ENCODE measurements at places on chromosomes 1 and 21.

DNA sequence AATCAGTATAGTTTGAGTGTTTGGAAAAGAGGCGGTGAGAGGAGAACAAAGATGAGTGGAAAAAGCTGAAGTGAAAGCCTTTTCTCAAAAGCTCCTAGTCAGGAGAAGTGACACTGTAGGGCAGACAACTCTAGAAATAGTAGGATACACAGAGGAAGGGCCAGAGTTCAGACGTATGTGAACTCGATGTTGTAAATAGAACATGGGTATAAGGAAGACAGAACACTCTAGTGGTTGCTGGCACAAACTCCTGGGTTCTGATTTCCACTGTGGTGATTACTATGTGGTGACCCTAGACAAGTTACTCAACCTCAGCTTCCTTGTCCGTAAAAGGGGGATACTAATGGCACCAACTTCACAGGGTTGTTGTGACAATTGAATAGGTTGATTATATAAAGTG, 30.2 kb upstream of the MGST3 start:
- no peak for DNase-seq

- no peak for DNase-seq
Measured at GRCh38 chr1:25031601-25031965, 101.5 kb upstream of the RUNX3 start.

DNA sequence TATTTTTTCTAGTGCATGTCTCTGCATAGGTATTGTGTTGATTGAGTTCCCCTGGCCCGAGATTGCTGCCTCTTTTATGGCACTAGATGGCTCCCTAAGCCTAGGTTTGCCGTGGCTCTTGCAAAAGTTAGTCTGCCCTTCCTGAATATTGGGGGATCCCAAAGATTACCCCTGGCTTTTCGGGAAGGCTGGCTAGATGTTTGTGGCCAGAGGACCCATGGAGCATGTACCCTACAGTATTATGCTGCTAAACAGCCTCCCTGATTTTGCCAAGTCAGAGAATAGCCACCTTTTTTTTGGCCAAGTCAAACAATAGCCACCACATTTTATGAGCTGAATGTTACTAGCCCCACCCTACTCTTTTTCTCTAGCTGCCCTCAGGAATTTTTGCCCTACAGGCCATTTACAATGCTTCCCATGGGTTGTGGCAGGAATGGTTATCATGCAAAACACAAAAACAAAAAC, 343.2 kb downstream of the OLFM3 start:
- DNase-seq, result peak; percentile 58

DNA sequence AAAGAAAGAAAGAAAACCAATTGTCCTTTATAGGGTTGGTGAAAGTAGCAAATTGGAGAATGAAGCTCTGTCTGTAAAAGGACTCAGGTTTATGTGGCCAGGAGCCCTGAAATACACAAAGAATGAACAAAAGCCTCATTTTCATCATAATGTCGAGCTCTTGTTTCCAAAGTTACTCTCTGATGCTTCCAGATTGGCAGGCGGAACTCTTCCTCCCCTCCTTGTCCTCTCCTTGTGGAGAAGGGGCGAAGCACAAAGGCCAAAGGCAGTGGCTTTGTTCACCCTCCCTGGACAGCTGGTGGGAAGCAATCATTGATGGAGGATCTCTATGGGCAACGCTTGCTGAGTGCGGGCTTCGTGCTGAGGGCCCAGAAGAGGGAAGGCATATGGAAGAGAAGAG, 5.6 kb downstream of the CA6 start:
- DNase-seq, result no peak

- no peak for DNase-seq
Measured at GRCh38 chr1:201281573-201281972, 1.7 kb upstream of the PKP1 start.

DNA sequence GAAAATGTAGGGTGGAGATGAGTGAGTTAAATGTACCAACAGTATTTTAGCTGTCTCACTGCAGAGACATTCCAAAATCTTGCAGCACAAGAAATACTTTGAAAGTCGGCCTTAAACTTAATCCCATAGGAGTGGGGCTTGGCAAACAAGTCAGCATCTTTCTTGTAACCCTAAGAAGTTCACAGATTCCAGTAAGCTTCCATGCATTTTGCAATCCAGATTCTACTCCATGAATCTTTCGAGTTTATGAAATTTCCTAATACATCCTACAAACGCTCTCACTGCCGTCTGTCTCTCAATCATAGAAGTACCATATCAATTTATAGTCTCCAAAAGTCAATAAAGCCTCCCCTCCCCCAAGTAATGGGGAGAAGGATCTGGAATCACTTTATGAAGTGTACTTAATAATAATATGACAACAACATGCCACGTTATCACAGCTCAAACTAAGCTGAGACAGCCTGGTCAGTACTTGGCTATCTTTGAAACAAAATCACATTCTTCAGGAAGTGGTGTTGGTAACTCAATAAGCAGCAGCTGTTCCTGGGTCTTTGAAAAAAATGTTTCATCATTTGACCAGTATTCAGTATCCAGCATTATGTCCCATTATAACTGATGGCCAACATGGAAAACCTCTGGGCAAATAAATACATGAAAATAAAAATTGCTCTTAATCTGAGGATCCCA, 317.4 kb upstream of the RUNX1 start:
- DNase-seq, result no peak

DNA sequence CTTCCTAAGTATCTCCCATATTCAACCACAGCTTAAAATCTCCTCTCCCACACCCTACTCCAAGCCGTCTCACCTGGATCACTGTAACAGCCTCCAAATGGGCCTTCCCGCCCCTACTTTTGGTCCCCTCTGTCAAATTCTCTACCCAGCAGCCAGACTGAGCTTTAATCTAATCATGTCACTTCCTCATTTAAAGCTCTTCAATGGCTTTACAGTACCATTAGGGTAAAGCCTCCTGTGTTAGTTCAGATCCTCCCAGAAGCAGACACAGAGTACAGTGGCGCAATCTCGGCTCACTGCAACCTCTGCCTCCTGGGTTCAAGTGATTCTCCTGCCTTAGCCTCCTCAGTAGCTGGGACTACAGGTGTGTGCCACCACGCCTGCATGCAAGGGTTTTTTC, 46.8 kb upstream of the PSEN2 start:
- DNase-seq, result no peak

DNA sequence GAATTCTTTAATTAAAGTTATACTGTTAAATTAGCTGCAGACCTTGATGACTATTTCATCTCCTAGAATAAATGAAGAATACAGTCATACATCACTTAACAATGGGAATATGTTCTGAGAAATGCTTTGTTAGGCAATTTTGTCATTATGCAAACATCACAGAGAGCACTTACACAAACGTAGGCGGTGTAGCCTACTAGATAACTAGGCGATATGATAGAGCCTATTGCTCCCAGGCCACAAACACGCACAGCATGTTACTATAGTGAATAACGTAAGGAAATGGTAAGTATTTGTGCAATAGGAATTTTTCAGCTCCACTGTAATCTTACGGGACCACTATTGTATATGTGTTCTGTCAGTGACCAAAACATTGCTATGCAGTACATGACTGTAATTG, 37.6 kb upstream of the DESI2 start:
- no peak for DNase-seq

DNA sequence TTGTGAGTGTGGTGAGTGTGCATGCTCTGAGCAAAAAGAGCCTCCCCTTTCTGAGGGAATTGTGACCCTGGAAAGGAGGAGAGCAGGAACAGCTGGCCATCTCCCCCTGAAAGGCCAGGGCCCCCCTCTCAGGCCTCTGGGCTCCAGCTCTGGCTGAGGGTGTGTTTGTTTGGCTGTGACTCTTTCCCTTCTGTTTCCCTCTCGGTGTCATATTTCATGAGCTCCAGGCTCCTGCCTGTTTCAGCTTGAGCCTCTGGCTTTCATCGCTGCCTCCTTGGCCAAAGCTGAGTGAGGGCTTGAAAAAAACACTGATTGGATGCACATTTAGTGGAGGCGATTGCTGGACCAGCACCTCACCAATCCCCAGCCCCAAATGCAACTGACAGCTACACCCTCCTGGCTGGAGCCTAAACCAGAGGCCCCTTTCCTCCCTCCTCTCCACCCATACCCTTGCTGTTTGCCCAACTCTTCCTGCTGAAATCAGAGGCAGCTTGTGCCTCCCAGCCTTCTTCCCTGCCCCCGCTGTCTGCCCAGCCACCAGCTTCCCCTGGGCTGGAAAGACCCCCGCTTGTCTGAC, 64.1 kb downstream of the DDR2 start:
- DNase-seq, result peak; percentile 86

DNA sequence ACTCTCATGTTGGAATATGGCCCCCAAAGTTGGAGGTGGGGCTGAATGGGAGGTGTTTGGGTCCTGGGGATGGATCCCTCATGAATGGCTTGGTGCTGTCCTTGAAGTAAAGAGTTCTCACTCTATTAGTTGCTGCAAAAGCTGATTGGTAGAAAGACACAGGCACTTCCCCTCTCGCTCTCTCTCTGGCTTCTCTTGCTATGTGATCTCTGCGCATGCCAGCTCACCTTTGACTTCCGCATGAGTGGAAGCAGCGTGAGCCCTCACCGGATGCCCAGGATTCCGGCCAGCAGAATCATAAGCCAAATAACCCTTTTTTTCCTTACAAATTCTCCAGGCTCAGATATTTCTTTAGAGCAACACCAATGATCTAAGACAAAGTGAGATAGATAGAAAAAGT, 20.9 kb upstream of the CCSAP start:
- no peak for DNase-seq

GRCh38 chr1:205182930-205183329, 28.6 kb downstream of the DSTYK start:
- DNase-seq, result no peak

DNA sequence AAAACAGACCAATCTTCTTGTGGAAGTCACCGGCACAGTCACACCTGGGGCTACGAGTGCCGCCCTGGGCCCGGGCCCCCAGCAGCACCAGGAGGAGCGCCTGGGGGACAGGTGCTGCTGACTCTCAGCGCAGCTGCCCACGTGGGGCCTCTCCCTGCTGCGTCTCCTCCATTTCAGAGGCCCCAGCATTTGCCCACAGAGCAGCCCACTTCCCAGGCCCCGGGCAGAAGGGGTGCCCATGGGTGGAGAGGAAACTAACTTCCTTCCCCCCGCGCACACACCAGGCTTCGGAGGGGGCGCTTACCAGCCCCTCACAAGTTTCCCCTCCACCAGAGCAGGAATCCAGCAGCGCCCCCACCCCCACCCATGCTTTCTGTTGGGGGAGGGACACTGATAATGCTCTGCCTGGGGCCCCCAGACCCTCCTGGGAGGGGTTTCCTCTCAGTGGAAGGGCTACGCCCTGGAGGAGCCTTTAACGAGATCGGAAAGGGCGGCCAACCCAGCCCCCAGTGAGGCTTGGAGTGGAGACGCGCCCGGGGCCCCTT, 440 bp downstream of the TNFRSF25 start:
- DNase-seq, result no peak

DNA sequence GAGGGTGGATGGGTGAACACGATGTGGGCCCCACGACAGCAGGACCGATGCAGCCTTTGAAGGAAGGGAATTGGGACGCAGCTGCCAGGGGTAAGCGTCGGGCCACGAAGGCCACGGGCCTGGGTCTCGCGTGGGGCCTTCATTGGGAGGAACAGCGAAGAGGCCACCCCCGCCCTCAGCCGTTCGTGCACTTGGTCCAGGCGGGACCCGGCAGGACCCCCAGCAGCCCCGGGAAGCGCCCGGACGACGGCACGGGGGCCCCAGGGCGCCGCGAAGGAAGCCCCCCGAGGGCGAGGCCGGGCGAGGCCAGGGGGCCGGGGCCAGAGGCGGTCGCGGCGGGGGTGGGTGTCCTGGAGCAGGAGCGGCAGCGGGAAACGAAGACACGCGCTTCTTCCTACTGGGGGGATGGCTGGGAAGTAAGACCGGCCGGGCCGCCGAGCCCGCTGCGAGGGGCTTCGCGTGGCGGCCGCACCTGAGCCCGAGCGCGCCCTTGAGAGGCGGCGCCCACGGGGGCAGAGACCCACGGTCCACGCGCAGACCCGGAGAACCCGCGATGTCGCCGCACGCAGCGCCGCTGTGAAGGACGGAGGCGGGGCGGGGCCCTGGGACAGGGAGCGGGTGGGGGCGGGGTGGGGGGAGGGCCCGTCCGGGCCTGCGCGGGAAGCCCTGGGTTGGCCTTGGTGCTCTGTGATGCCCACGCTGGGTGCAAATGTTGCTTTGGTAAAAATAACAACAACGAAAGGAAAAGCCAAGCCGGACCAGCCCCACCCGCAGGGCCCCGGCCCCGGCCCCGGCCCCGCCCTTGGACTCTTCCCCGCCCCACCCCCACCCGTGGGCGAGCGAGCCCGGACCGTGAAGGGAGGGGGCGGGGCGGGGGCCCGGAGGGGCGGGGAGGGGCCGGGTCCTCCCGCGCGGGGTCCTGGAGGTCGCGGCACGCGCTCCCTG, 56.0 kb upstream of the ADARB1 start:
- DNase-seq, result no peak

DNA sequence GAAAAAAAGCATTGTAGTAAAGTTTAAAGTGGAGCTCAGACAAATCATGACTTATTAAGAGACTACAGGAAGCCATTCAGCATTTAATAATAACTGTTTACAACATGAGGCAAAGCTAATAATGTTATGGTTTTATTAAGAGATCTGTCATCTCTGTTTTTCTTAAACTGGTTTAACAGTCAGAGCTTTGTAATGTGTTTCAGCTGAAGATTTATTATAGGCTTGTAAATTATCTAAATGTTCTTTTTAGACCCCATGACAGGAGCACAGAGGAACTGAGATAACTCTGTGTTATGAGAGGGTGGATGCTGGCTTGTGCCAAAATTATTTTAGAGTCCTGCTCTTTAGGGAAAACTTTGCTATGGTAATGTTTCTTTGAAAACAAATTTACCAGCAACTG, 38.0 kb upstream of the RWDD3 start:
- no peak for DNase-seq

DNA sequence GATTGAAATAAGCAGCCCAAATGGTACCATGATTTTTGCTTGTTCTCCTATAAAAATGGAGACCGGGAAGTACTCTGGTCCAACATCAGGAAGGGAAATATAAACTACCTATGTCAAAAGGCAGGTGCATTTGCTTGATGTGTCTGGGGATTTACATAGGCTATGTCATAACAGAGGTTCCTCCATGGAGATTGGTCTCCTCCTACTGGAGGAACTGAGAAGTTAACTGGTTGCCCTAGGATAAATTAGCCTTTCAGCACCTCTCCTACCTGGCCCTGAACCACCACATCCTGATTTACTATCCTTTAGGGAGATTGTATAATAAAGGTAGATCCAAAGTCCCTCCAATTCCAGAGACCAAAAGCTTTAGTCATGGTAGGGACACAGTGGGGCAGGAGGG, 1109.3 kb upstream of the B3GALT2 start:
- no peak for DNase-seq

DNA sequence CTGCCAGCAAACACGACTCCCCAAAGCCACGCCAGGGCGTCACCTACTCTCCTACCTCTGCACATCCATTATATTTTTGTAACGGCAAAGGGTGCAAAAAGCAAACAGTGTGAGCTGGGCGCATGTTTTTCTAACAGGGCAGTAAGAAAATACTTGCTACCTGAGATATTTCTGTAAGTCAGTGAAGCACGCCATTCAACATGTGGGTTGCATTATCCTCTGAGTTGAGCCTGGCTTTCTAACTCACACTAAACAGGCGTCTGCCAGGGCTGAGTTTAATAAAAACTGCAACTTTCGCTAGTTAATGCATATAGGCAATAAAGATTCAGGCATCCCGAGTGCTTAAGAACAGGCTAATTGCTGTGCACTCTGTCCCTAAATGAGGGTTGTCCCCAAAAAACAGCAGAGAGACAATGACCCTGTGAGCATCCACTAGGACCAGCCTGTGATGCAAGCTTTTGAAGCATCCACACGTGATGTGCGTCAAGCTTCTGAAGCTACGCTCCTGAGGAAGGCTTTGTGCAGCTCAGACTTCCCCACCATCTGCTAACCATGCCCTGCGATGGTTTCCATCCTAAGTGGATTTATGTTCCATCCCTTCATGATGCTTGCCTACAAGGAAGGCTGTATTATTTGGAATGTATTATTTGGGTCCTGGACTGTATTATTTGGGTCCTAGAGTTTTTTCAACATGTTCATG, 70.0 kb upstream of the SIM2 start:
- no peak for DNase-seq

Measured in ecto neural progenitor cell (in vitro differentiated cells).